Spinal cord (tissue), 10 donors: ENCODE measurements at places on chromosomes 6 and 20. TPM values are rescaled to one million over a fixed set of nuclear protein-coding genes. Genes with fewer than 3 reads are reported as not detected.

- peaks cover 13% of the 10 kb centered on the region for H3K4me1 ChIP-seq
- no peak overlapping the region for H3K4me3 ChIP-seq
These were observed 474.9 kb upstream of the AGPAT4 start for GRCh38 chr6:161748535-161749416.

MTFR2 gene
- 0.69 TPM for total RNA-seq

CALHM6 gene
- total RNA-seq = 6.7 TPM

GRCh38 chr20:45523821-45524220 is 8.4 kb upstream of the SPINT3 start:
- H3K4me3 ChIP-seq = no peak overlapping the region
- DNase-seq = no peak
- H3K27me3 ChIP-seq = no peaks in the 10 kb centered on the region
- no peaks in the 10 kb centered on the region for H3K4me1 ChIP-seq
- H3K27ac ChIP-seq = no peak overlapping the region

- H3K4me3 ChIP-seq = peak overlapping the region; percentile 81
- peak overlapping the region; percentile 83 for H3K27ac ChIP-seq
- DNase-seq = no peak
- H3K27me3 ChIP-seq = no peaks in the 10 kb centered on the region
- peaks cover 8% of the 10 kb centered on the region for H3K4me1 ChIP-seq
- peaks cover 17% of the 10 kb centered on the region for H3K36me3 ChIP-seq
These were observed 654 bp downstream of the TBC1D7 start for GRCh38 chr6:13327691-13328075.

DNA sequence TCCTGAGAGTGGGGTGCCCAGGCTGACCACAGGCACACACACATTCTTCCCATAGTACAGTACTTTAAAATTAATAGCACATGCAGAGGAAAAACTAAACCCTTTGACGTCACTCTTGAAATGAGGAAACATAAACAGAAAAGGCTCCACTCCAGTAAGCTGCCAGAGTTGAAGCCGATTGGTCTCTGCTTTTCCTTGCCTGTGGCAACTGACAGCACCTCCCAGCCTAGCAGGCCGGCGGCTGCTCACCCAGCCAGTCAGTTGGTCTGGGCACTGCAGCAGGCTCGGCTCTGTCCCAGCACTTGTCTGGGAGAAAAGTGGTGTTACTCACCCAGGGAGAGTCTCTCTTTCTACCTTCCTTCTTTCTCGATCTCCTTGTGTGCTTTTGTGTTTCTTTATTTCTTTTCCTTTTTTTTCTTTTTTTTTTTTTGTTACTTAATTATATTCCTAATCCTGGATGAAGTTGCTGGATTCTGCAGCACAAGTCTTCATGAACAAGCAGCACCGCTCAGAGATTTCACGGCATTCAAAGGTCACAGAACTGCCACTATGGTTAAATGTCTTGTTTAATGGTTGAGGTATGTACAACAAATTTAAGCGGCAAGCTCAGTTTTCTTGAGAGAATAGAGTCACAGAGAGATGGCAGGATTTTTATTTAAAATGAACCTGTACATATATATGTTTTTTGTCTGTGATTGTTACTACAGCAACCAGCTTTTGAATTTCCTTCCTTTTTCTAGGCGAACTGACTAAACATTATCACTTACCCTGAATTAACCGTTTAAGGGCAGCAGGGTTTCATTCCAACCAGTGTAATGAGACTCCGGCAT is at the start of gene PDE7B:
Gene PDE7B, plus strand, starts transcription at position 260 of the 830 bp plus-strand sequence.
- peak within 1 kb of the TSS; percentile 58 for H3K4me3 ChIP-seq
- H3K36me3 ChIP-seq = no peaks in the 10 kb centered on the region
- H3K27me3 ChIP-seq = no peaks in the 10 kb centered on the region
- peak within 1 kb of the TSS; percentile 82 for H3K27ac ChIP-seq

ZSCAN23 gene
- 9.9 TPM for total RNA-seq

PRSS35 gene
- total RNA-seq = 79.0 TPM

- no peak for DNase-seq
- H3K4me3 ChIP-seq = no peak overlapping the region
- no peaks in the 10 kb centered on the region for H3K4me1 ChIP-seq
These were observed 38.9 kb downstream of the TP53INP2 start for GRCh38 chr20:34743039-34743438.

DNA sequence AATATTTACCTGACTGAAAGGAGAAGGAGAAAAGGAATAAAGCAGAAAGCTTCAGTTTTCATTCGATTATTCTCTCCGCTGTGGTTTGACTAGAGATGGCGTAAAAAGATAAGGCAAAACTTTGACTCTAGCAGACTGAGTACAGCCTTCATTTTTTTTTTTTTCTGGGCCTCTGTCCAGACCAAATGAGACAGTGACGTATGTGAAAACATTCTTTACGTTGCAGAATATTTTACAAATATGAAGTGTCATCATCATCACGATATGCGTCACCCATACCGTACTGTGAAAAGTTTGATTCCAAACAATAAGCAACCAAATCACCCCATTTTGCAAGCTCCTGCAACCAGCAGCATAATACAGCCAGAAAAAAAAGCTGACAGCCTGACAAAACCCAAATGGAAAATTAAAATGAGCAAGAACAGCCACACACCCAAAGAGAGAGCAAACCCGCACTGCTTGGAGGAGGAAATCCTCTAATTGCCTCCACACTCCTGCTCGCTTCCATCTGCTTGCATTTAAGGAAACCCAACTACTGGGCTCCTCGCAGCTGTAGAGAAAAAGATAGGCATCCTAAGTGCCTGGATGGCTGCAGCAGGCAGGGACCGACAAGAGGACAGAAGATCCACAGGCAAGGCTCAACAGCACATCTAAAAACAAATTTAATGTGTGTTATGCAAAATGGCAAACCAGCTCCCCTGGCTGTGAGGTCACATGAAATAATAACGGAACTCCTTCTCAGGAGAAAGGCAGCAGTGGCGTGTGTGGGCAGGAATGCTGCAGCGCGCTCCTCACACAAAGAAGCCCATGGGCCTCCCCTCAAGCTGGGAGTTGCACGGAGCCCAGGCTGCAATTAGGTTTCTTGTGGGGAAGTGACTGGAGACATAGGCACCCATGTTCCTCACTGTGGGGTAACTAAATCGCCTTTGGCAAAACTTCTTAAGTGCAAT is 113.1 kb downstream of the FYN start:
- peaks cover 39% of the 10 kb centered on the region for H3K4me1 ChIP-seq
- H3K27me3 ChIP-seq = no peaks in the 10 kb centered on the region
- DNase-seq = no peak
- no peak overlapping the region for H3K4me3 ChIP-seq
- peaks cover 6% of the 10 kb centered on the region for H3K36me3 ChIP-seq
- peak overlapping the region; percentile 63 for H3K27ac ChIP-seq

GRCh38 chr20:44326391-44327159 is 10.3 kb upstream of the R3HDML start:
- no peak for DNase-seq
- peaks cover 13% of the 10 kb centered on the region for H3K27me3 ChIP-seq
- peaks cover 13% of the 10 kb centered on the region for H3K4me1 ChIP-seq
- no peak overlapping the region for H3K4me3 ChIP-seq
- H3K36me3 ChIP-seq = no peaks in the 10 kb centered on the region

DNA sequence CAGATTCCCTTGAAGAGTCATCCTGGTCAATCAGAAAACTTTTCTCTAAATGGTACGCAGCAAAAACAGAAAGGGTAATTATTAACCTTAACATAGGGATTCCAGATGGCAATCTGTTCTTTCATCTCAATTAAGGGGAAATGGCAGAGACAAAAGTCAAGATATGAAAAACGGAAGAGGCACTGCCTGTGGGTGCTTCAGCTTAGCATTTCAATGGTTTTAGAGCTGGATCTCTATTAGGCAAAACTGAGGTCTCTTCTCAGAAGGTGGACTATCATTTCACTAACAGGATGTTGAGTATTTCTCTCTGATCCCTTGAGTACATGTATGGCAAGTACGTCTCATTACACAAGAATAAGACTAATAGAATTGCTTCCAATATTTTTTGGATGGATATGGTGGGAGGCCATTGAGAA is 296.9 kb downstream of the HIVEP2 start:
- H3K4me1 ChIP-seq = no peaks in the 10 kb centered on the region
- no peak overlapping the region for H3K27ac ChIP-seq
- no peaks in the 10 kb centered on the region for H3K27me3 ChIP-seq

- no peak overlapping the region for H3K4me3 ChIP-seq
- DNase-seq = no peak
- H3K36me3 ChIP-seq = peaks cover 3% of the 10 kb centered on the region
- no peaks in the 10 kb centered on the region for H3K27me3 ChIP-seq
- no peak overlapping the region for H3K27ac ChIP-seq
These were observed 71.9 kb downstream of the SRC start for GRCh38 chr20:37417617-37418467.

GRCh38 chr6:24537082-24537699 is 42.4 kb downstream of the ALDH5A1 start:
- DNase-seq = no peak
- H3K27ac ChIP-seq = no peak overlapping the region
- H3K4me3 ChIP-seq = no peak overlapping the region
- peaks cover 21% of the 10 kb centered on the region for H3K36me3 ChIP-seq

DNA sequence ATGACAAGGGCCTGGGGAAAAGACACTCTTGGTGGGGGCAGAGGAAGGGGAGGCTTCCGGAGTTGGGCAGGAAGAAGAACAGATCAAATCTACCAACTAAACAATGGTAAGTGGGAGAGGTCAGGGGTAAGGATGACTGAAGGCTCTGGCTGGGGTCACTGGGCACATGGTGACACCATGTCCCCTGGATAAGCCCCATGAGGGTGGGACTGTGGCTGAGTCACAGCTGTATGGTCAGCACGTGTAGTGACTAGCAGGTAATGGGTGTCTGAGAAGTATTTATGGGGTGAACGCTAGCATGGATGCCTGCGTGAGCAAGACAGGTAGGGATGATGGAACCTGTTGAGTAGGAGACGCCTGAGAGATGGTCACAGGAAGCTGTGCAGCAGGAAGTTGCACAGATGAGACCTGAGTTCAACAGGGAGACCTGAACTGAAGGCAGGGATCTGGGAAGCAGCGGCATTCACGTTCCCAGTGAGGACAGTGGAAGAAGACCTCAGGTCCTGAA is 64.5 kb upstream of the SNX9 start:
- H3K4me1 ChIP-seq = peaks cover 25% of the 10 kb centered on the region
- DNase-seq = no peak
- no peak overlapping the region for H3K27ac ChIP-seq
- no peak overlapping the region for H3K4me3 ChIP-seq
- H3K36me3 ChIP-seq = no peaks in the 10 kb centered on the region

RSPH9 gene
- 4.7 TPM for total RNA-seq

GRCh38 chr20:35893942-35894341 is 60.4 kb downstream of the SCAND1 start:
- H3K36me3 ChIP-seq = no peaks in the 10 kb centered on the region
- DNase-seq = no peak
- H3K4me3 ChIP-seq = no peak overlapping the region
- H3K27me3 ChIP-seq = no peaks in the 10 kb centered on the region
- no peaks in the 10 kb centered on the region for H3K4me1 ChIP-seq
